CD4-positive, CD25-positive, alpha-beta regulatory T cell (primary cell): ENCODE measurements at places on chromosomes 2 and 18.
A peak's percentile ranks its signal among the peaks of the same experiment; 100 is the strongest.

GRCh38 chr18:10169814-10170213 is 256.0 kb downstream of the VAPA start:
- no peak for DNase-seq

GRCh38 chr2:179332903-179333302 is 68.3 kb upstream of the SESTD1 start:
- DNase-seq = no peak

DNA sequence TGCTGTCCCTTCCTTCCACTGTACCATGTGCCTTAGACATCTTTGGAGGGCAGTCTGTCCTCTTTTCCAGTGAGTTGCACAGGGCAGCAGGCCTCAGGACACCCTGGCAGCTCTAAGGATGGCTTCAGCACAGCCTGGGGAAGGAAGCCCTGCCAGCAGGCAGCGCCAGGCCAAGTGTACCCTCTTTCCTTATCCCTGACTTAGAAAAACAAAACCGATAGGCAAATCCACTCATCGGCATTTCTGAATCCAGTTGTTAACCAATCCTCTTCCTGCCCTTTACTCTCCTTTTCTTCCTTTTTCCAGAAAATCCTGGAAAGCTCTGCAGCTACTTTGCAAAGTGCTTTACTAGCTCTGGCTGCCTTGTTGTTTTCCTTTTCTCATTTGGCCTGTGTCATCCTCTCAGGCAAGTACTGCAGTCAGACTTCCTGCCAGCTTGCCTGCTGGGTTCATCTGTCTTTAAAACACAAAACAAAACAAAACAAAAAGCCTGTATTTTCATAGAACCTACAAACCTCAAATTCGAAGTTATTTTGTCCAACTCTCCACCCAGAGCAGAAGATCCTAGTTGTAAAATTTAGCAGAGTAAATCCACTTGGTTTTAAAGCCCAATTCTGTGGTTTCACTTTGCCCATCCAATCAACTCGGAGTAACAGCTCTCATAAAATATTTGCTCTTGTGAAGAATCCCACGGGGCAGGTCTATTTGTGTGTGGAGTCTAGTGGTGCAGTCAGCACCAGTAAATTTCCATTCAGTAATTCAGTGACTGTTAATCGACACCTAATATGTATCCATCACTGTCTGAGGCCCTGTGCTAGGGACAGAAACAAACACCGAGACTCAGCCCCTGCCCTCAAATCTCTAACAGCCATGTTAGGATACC is 45.2 kb downstream of the PCBP1 start:
- peak; percentile 38 for DNase-seq

DNA sequence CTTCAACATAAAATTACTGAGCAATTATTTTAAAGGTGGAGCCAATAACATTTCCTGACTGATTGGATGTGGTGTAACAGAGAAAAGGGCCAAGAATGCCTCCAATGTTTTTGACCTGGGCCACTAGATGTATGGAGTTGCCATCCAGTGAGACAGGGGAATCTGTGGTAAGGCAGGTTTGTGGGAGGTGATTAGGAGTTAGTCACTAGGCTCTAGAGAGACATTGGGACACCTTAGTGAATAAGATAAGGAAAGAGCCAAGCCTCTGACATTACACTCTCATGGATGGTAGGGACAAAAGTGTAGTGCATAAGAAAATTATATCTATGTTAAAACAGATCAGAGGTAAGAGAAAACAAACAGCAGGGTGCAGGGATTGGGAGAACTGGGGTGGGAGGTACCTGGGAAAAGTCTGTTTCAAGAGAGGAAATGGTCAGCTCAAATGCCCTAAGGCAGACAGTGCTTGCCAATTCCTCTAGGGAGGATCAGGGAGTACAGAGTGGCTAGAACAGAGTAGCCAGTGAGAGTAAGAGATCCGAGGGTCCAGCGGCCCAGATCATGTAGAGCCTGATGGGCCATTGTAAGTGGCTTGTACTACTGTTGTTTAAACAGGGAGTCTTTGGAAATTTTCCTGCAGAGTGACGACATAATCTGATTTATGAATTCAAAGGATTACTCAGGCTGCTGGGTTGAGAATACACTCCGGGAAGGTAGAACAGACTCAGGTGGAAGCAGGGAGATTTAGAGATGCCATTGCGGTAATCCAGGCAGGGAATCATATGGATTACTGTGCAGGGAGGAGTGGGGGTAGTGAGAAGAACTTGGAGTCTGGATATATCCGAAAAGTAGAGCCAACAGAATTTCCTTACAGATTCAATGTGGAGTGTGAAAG is 45.7 kb upstream of the CUL3 start:
- no peak for DNase-seq

DNA sequence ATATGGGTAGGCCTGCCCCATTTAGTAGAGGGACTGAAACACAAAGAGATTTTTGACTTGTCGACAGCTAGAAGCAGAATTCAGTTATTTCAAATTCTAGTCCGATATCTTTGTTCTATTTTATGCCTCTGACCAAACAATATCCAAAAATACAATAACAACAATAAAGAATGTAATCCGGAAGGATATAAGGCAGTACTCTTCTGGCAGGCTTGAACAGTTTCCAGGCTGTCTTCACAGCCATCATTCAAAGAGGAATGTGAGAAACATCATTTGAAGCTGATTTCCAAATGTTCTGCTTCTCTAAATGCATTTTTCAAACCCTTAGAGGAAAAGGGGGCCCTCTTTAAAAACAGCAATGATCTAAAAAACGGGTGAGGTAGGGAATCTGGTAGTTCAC is 36.7 kb upstream of the SPTBN1 start:
- DNase-seq = no peak

- DNase-seq = no peak
These were observed 84.3 kb downstream of the TFCP2L1 start for GRCh38 chr2:121200419-121201315.

DNA sequence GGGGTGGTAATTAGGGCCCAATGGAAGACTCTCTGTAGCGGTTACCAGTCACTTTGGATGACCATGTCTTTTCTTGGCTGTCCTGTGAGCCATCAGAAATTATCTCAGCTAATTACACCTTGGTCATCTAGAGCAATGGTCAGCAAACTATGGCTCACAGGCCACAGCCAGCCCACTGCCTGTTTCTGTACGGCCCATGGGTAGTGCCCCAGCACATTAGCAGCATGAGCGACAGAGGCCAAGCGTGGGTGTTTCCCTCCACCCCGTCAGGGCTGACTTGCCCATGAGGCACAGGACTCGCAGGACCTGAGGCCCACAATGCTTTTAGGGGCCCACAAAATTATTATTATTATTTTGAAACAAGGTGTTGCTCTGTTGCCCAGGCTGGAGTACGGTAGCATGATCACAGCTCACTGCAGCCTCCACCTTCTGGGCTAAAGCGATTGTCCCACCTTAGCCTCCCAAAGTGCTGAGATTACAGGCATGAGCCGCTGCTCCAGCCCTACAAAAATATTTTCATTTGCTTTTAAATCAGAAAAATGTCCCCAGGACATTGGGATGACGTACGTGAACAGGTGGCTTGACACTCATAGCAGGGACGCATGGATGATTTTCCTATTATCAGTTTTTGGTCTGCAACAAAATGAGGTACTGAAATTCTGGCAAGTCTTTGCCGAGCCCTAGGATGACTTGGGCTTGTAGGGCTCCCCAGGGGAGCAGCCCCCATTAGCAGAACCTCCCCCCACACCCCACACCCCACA is 29.3 kb upstream of the CEP68 start:
- DNase-seq = no peak

GRCh38 chr18:71114550-71115210 is 825.8 kb downstream of the SOCS6 start:
- DNase-seq = no peak

DNA sequence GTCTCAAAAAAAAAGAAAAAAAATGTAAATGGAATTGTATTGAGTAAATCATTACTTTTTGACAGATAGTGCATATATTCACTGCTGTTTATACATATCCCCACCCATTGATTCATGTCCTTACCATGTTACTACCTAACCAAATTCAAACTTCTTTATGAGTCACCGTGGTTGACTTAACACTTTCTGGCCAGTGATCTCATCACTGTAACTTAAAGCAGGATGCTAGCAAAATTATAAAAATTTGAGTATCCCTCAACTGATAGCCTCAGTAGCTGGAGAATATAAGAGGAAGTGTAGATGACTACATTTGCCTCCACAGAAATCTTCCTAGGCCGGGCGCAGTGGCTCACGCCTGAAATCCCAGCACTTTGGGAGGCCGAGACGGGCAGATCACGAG is 13.4 kb downstream of the CNOT9 start:
- peak; percentile 35 for DNase-seq

GRCh38 chr2:145012806-145013205 is 492.9 kb upstream of the ZEB2 start:
- DNase-seq = no peak

GRCh38 chr18:28080876-28081300 is 96.0 kb downstream of the CDH2 start:
- no peak for DNase-seq
